ENCODE measurements at places on chromosomes 4 and X.

DNA sequence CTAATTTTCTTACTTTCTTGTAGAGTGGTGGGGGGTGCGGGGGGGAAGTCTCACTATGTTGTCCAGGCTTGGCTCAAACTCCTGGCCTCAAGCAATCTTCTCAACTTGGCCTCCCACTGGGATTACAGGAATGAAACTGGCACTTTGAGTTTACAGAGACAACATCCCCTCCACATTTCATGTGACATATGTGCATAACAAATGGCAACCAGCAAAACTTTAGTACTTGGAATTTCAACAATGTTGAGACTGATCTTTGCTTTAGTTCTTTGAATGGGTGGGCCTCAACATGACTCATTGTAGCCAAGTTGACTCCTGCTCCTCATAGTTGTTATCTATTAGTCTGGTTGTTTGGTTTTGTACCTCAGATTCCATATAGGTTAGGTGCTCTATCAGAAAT, 11.4 kb upstream of the FMR1 start:
- no peak for DNase-seq

DNA sequence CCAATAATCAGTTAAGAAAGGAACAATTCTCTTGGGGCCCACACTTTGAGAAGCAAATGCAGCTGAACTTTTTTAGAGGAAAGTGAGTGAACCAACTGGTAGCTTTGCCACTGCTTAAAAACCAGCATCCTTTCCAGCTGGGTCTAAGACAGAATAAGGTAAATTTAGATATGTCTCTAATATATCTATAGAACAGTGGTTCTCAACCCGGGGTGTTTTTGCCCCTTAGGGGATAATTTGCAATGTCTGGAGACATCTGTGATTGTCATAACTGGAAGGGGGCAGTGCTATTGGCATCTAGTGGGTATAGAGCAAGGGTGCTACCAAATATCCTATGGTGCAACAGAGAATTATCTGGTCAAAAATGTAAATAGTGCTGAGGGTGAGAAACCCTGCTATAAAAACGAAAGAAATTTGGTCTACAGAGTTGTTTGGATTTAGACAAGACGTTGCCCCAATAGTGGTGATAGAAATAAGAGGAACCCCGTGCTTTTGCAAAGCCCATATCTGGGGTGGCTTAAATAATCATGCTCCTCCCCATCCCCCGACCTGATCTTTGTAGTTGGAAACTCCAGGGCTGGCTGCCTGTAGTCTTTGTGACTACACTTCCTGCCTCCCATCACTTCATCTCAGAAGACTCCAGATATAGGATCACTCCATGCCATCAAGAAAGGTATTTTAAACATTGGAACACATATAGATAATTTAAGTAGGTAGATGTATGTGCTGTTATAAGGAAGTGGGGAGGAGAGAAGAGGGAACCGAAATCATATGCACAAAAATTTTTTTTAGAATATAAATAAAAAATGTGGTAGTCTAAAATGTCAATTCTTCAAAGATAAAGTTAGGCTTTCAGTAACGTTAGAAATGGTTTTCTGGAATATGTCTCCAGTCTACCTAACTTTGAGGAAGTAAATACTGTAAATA, at the start of gene TLR7:
TSS of gene TLR7 (plus strand) at position 622 of the 927 bp plus-strand sequence. CDS start 507 bp downstream, outside the sequence.
- no peak for DNase-seq

- DNase-seq = peak; percentile 5
Measured at GRCh38 chr4:118270492-118270891, 82.3 kb downstream of the PRSS12 start.

GRCh38 chrX:39516427-39516841, 581.3 kb downstream of the BCOR start:
- DNase-seq = no peak

DNA sequence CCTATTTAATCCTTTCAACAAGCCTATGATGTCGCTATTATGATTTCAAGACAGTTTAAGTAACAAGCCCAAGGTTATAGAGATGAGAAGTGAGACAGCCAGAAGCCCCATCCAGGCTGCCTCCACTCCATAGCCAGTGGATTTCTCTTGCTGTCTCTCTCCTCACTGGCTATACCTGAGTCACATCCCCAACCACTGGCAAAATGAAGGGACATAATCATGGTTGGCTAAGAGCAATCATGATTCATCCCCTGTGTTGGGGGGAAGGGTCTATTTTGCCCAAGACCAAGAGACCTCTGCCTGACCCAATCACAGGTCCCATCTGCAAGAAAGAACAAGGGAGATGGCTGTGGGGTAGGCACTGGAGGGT, 334.9 kb upstream of the GATB start:
- DNase-seq = no peak

DNA sequence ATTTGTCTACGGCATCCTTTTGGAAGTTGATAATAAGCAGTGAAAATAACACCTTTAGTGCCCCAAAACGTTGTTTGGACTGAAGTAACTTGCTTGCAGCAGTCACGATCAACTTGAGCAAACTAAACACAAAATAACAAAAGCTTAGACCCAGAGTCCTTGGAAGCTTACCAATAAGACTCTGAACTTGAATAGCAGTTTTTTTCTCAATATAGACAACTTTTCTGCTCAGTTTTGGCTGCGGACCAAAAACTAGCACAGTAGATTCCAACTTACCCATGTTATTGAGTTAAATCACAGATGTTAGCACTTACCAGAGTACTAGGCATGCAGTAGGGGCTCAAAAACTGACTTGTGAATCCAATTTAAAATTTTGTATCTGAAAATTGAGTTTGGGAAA, 746.9 kb downstream of the PCDH19 start:
- no peak for DNase-seq

DNA sequence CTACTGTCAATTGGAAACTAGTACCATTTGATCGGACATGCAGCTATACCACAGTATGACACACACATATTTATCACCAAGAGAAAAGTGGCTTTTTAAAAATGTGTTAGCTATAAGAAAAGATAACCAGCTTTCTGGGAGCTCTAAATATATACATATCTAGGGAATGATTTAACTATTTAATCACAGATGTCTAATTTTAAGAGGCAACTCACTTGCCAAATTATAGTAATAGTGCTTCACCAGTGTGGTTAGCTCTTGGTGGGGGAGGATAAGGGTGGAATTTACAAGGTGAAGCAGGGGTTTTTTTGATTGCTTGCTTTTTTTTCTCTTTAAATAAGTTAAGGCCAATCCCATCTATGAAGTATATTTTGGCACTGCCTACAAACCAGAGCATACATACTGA, 547.7 kb upstream of the DIPK2B start:
- DNase-seq = no peak

GRCh38 chr4:76238236-76238635, 13.3 kb upstream of the FAM47E start:
- no peak for DNase-seq

GRCh38 chr4:39970671-39971640, 6.8 kb downstream of the PDS5A start:
- no peak for DNase-seq

DNA sequence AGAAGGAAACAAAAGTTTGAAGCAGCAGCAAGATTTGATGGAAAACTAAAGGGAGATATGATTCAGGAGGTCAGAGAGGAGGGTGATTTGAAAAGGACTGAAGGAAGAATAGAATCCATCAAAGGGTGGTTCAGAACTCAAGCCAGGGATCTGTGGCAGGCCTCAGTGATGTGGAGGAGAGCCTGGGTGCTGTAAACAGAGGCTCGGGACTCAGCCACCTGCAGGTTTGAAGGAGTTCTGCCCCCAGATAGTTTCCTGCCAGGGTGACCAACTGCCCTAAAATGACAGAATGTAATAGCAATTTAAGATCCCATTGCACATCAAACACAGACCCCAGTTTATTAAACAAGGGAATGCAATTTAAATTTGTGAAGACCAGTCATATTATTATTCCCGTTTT, 204.0 kb upstream of the FAT1 start:
- no peak for DNase-seq

DNA sequence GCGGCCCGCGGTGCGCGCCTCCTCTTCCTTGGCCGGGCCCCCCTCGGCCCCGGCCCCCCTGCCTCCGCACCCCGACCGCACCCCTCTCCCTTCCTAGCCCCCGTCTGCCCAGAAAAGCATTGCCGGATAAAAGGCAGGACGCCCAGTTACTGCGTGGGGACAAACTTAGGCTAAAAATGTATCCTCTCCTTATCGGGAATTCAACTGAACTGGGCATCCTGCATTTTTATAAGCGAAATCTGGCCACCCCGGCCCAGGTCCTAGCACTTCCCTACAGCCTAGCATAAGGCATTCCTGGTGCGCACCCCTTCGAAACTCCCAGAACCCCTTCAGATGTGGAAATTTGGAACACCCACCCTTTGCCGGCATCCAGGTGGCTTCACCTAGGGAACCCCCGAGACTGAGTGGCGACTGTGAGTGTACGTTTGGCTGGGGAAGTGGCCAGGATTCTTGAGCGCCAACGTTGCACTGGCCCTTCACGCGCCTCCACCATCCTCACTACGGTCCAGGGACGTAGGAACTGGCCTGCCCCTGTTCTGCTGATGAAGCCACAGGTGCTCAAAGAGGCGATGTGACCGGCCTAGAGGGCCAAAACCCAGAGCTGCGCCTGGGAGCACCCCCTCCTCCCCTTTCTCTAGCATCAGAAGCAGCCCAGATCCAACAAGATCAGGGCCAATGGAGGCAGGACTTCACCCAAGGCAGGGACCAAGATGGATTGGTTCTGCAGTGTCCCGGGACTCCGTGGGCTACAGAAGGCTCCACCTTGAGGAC, 5.7 kb upstream of the RNF4 start:
- DNase-seq = no peak

DNA sequence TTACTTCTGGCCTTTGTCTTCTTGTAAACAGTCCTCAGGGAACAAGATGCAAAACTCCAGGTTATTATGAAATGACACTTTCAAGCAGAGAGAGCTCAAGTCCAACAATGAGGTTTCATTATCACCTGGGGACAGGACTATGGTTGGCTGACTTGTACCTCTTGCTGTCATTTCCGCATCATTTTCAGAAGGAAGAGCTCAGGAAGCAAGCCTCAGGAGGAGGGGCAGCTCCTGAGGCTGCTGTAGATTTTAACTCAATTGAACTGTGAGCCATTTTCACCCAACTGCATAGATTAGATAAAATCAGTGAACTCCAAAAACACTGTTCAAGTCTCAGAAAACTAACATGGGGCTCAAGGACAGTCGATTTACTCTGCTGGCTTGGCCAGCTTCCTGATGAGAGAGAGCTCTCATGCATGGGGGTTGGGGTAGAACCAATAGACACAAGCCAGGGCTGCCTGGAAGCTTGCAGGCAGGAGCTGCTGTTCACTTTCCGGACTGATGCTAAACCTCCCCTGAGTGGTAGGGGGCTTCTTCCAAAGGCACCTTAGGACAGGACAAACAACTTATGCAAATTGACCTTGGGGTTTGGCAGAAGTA, 23.6 kb downstream of the TMEM255A start:
- DNase-seq = no peak

GRCh38 chrX:16771483-16772398, 14.5 kb upstream of the TXLNG start:
- no peak for DNase-seq

- no peak for DNase-seq
Measured at GRCh38 chrX:45524805-45525204, 324.1 kb upstream of the DIPK2B start.

GRCh38 chr4:145703850-145704497, 24.0 kb downstream of the C4orf51 start:
- DNase-seq = no peak

GRCh38 chr4:94558392-94558904, 106.7 kb downstream of the PDLIM5 start:
- no peak for DNase-seq

DNA sequence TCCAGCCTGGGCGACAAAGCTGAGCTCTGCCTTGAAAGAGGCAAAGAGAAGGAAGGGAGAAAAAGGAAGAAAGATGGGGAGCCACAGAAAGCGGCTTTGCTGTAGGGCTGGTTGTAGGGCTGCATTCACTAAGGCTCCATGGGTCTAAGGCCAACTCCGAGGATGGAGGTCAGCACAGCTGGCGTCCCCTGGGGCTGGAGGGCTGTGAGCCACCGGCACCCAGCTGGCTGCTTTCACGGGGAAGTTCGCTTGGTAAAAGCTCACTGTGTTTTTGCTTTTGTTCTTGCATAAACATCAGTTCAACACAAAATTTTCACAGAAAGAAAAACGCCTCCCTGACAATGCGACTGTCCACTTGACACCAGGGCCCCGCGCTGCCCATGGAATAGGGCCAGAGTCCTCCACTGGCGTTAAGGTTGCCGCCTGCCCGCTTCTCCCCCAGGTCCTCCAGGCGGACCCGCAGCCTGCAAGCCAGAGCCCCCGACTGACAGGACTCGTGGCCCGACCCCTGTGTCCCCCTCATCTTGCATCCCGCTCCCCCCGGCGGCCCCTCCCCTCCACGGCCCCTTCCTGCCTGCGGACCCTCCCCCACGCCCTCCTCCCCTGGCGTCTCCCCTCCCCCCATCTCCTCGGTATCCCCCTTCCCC, 1.1 kb downstream of the RNF212 start:
- DNase-seq = no peak

DNA sequence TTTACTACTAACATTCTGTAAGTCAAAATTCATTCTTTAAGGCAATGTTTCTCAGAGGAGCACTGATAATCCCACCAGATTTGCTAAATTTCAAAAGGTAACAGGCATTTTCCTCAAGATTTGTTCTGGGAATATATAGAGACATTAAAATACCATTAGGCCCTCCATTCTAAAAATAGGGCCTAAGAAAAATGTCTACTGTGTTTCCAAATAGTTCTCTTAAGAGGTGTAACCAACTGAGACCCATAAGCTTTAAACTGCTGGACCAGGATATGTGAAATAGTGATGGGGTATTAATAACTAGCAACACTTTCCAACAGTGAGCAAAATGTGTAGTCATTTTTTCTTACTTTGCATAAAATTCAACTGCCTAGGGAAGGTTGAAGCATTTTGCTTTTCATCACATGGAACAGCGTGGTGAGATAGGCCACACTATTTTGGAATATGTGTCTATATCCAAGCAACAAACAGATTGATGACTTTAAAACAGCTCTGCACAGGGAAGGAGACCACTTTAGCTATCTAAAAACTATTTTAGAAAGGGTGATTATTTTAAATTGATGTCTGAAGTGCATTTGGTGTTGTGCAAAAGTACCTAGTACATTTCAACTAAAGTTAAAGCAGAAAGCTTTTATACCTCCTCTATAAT, 89.9 kb downstream of the CORIN start:
- DNase-seq = no peak

DNA sequence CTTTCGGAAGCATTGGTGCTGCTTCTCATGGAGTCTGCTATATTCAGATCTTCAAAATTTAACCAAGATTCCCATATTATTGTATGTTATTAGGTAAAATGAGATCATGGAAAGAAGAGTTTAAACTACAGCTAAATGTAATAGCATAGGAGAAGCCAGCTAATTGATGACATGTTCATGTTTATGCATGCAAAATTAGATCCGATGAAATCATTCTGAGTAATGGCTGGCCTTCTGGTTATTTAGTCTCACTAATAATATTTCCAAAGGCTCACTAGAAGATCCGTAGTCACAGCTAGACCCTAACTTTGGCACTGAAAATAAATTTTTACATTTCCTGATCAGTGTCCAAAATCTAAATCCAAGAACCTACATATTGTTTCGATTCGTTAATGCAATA, 19.8 kb upstream of the PHKA2 start:
- no peak for DNase-seq

DNA sequence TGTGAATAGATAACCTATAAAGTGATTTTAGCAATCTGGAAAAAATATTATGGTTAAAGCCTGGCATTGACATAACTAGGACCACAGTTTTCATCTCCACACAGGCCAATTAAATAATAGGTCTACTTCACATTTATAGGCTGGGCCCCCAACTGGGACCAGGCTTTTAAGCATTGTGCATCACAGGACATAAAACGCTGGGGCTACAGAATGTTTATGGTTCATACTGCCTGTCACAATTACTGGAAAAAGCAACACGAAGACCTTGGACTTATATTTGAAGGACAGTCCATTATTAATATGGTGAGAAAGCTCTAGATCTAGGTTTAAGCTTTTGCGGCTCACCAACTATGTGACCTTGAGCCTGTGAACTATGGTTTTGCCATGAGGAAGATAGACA, 94.2 kb downstream of the MFAP3L start:
- DNase-seq = no peak

All from effector CD4-positive, alpha-beta T cell (primary cell).